Effector CD8-positive, alpha-beta T cell (primary cell): ENCODE measurements at places on chromosomes 13 and 19.

DNA sequence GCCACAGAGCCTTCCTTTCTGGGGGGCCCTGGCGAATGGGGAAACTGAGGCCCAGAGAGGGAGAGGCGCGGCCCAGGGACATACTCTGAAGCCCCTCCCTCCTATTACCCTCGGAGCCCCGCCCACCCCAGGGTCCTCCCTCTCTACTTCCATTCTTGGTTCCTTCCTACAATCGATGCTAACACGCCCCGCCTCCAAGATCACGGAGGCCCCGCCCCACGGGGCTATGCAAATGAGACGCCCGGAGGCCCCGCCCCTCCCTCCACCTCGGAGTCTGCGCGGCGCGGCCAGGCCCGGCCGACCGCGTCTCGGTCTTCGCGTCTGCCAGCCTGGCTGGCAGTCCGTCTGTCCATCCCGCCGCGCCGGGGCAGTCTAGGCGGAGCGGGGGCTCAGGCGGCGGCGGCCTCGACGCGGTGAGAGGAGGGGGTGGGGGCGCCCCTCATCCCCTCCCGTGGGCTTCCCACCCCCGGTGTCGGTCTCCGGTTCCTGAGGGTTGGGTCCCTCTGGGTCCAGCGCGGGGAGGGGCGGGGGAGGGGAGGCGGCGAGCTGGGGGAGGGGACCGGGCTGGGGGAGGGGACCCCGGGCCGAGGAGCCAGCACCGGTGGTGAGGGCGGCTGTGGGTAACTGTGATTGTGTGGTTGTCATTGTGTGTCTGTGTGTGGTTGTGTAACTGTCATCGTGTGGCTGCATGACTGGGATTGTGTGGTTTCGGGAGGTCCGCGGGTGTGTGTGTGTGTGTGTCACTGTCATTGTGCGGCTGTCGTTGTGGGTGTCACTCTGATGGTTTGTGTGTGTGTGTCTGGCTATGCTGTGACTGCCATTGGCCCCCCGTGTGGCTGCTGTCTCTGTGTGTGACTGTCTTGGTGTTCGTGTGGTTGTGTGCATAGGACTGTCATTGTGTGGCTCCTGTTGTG lies at the start of gene PLPPR2:
TSS of gene PLPPR2 (plus strand) at position 273 of the 914 bp plus-strand sequence. CDS start 2,242 bp downstream, outside the sequence.
- DNase-seq = peak; percentile 75

GRCh38 chr13:99301913-99302636 lies 5.1 kb downstream of the GPR183 start:
- DNase-seq = no peak

- DNase-seq = no peak
These were observed 22.8 kb upstream of the ITM2B start for GRCh38 chr13:48210178-48210577.

GRCh38 chr13:27391471-27391870 lies 32.9 kb upstream of the GTF3A start:
- DNase-seq = no peak

DNA sequence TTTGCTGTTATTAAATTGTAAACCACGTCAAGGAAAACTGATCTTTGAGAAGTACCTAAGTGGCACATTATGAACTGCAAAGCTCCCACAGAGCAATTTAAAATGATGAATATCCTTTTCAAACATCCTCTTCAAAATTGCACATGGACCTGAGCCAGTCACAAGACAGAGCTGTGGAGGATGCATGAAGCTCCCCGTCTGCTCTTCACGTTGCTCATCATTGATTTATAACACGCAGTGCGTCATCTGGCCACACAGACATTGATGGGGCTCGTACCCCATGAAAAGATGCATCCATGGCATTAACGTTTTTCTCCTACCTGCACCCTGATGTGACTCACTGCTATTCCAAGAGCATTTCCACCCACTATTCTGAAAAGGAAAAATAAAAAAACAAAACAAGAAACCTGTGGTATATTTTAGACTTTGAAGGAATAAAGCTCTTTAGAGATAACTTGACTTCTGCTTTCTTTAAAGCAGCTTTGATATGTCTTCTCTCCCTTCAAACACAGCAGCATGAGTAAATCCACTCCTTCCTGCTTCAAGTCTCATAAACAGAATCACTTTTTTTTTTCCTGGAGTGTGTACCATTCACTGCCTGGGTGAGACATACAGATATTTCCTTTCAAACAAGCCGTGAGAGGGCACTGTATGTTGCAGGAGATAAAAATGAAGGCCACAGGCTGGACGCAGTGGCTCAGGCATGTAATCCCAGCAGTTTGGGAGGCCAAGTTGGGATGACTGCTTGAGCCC lies 7.2 kb upstream of the SERTM1 start:
- no peak for DNase-seq

DNA sequence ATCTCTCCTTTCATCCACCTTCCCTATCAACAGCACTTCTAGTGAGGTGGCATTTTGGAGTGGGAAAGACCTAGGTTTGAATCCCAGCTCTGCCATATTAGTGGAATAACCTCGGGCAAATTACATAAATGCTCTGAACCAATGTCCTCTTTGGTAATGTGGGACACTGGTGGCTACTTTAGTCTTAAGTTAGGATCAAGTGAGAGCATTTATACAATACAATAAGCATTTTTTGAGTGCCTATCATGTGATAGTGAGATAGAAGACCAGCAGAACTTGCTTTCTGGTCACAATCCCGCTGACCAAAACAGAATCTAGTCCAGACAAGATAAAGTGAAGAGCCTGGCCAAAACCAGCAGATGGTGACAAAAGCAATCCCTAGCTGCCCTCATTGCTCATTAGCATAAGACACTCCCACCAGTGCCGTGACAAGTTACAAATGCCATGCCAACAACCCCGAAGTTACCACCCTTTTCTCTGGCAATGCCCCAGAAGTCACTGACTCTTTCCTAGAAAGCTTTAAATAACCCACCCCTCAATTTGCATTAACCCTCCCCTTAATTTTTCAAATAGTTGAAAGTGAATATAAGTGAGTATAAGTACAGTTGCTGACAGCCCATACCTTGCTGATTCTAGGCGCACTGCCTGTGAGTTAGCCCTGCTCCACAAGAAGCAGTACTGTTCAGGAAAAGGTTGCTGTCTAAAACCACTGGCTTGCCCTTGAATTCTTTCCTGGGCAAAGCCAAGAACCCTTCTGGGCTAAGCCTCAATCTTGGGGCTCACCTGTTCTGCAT lies 28.9 kb upstream of the KPNA3 start:
- no peak for DNase-seq

GRCh38 chr19:3142781-3143337 lies 7.0 kb downstream of the GNA15 start:
- no peak for DNase-seq

GRCh38 chr19:41249707-41250423 lies 14.3 kb upstream of the HNRNPUL1 start:
- no peak for DNase-seq

GRCh38 chr19:29263305-29264135 lies 50.6 kb upstream of the UQCRFS1 start:
- peak; percentile 17 for DNase-seq
